ENCODE measurements at places on chromosomes 13 and 19.

DNA sequence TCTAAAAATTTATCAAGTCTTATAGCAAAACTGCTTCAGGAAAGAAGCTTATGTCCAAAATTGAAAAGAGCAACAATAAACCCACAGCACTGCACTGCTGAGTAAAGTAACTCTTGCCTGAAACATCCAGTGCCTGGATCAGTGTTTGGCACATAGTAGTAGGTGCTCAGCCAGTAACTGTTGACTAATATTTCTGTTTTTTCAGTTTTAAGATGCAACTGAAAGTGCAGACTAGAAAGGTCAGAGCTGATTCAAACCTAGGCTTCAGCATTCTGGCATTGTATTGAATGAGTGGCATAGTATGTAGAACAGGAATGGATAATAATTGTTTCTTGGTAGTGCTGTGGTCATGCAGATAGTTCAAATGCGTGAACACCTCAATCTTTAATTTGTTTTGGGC lies 67.6 kb downstream of the UBL3 start:
- no peak for DNase-seq

DNA sequence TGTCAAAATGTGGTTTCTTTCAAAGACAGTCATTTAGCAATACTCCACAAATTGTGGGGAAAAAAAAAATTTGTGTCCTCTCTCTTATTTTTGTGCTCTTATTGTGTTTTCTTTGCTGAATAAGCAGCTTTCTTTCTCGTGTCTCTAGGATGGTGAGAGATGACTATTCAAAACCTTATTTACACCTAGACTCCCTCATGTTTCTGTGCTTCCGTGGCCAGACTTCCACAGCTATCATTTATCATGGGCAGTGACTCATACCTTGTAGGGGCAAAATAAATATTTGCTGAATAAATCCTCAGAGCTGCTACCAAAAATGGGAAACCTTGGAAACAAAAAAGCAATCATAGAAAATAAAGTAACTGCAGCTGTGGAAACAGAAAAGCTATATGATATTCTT lies 204.9 kb upstream of the MIR17HG start:
- peak; percentile 44 for DNase-seq

DNA sequence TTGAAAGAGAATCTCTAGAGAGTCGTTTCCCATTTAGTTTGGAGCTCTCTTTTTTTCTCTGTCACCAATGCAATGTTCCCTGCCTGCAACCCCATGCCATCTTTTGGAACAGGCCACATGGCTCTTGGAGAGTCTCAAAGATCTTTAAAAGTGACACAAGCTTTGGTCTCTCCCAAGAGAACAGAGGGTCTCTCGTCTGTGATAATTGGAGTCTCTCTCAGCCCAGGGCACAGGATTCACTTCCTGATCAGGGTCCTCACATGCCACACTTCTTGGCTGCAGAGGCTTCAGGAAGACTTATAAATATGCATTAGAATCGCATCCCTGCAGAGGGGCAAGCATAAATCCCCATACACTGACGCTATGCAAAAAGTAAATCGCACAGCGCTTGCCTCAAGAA lies 240.5 kb downstream of the IRS2 start:
- DNase-seq = no peak

GRCh38 chr19:52237197-52237596 lies 32.2 kb upstream of the ZNF766 start:
- no peak for DNase-seq

DNA sequence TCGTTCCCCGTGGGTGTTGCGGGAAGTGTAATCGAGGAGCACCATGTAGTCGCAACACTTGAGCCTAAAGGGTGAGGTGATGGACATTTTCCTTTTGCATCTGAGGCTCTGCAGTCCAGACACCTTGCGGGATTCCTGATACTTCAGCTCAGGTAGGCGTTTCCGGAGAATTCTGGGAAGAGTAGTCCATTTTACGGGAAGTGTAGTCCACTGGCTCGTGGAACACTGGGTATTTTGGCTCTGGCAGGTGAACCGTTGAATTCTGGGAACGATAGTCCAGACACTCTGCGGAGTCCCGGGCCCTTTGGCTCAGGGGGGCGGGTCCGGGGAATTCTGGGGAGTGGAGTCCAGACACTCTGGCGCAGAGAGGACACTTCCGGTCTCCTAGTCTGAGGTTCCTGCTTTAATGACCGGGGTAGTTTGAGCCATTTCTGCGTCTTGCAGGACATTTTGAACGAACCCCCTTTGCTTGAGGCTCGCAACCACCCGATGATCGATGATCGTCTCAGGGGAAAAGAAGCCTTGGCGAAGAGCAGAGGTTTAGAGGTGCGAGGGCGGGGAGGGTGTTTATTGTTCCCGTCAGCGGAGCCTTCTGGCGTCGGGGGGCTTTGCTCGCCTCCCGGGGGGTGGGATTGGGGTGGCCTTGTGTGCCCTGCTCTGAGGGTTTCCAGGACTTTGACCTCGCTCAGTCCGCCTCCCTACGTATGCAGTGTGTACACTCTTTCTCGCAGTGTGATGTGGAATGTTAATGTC lies at the start of gene ZNF223:
Gene ZNF223 (plus strand): TSS at position 387 of the 753 bp plus-strand sequence. CDS start 3,141 bp downstream, outside the sequence.
- DNase-seq = peak; percentile 97

GRCh38 chr13:31631746-31632145 lies 107.6 kb upstream of the RXFP2 start:
- no peak for DNase-seq

DNA sequence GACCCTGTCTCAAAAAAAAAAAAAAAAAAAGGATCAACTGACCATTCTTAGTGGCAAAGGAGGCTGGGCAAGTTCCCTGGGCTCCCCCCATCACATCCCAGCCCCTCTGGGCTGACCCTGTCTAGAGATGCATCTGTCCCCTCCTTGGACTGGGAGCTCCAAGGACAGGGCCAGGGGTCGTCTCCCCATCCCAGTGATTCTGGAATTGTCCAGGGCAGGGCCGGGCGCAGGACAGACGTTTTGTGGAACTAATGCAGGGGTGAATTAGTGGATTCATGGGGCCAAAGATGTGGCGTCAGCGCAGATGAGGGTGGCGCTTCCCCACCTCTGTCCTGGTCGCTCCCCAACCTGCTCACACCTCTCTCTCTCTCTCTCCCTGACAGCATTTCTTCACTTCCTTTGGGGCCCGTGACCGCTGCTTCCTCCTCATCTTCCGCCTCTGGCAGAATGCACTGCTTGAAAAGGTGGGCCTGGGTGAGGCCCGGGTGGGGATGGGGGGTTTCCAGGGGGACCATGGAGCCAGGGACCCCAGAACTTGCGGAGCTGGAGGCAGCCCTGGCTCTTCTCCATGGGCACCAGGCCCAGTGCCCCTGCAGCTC lies 11.1 kb downstream of the GRAMD1A start:
- no peak for DNase-seq

- DNase-seq = peak; percentile 47
Measured at GRCh38 chr13:35979361-35979951, 151.7 kb downstream of the DCLK1 start.

GRCh38 chr19:29785955-29786589 lies 25.7 kb upstream of the CCNE1 start:
- DNase-seq = no peak

Measured in eye (tissue), 1 donor.